ENCODE measurements at places on chromosomes 2 and 18.

- DNase-seq: peak; percentile 26
Observed at GRCh38 chr2:158024288-158024898, 77.3 kb upstream of the UPP2 start.

DNA sequence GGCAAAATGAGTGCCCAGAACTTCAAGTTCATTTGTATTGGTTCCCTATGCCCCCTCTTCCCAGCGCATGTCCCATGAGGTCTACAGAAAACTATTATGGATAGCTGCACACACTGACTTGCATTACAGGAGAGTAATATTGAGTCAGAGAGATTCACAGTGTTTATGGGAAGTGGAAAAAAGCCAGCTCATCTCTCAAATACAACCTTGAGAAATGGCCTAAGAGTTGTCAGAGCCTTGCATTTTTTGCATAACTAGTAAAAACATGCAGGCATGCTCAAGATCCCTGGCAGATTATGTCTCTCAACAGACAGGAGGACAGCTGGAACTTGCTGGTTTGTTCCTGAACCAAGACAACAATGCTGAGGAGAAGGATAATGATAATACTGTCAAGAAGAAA lies 1292.8 kb downstream of the DSC3 start:
- no peak for DNase-seq

GRCh38 chr2:43175876-43176275 lies 50.5 kb downstream of the ZFP36L2 start:
- no peak for DNase-seq

GRCh38 chr2:7023542-7023941 lies 106.3 kb downstream of the RNF144A start:
- no peak for DNase-seq

GRCh38 chr2:11168488-11168887 lies 13.2 kb downstream of the SLC66A3 start:
- DNase-seq: no peak

DNA sequence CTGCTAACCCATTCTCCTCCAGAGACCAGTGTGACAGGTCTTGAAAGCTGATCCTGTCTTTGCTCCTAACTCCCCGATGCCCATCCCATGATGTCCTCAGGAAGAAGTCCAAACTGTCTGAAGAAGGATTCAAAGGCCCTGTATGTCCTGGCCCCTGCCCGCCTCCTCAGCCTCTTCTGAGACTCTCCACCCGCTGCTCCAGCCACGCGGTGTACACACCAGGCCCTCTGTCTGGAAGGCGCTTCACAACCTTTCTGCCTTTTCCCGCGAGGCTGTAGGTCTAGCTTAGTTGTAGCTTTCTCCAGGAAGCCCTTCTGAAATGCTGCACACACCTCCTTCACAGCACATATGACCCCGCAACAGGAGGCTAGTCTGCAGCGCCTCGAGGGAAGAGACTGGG lies 23.5 kb upstream of the CRYBA2 start:
- DNase-seq: no peak
